ENCODE measurements at places on chromosomes 2 and 18.

- DNase-seq: no peak
Measured at GRCh38 chr18:10197097-10197496, 257.3 kb upstream of the APCDD1 start.

DNA sequence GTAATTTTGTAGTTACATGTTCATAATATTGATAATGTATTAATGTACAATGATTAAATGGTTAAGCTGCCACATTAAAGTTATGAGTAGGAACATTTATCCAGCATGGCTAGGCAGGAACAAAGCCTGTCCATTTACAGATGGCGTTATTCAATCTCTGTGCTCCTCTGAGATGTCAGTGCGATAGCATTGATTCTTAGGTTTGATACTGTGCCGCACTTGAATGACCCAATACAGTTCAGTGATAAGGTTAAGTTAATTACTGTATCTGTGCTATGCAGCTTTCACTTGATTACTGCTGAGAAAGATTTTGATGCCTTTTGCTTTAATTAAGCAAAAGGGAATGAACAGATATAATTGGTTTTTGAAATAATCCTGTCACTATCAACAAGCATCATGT, 111.8 kb downstream of the ZNF407 start:
- no peak for DNase-seq

- DNase-seq: no peak
Measured at GRCh38 chr18:54607213-54608027, 16.4 kb downstream of the DYNAP start.

DNA sequence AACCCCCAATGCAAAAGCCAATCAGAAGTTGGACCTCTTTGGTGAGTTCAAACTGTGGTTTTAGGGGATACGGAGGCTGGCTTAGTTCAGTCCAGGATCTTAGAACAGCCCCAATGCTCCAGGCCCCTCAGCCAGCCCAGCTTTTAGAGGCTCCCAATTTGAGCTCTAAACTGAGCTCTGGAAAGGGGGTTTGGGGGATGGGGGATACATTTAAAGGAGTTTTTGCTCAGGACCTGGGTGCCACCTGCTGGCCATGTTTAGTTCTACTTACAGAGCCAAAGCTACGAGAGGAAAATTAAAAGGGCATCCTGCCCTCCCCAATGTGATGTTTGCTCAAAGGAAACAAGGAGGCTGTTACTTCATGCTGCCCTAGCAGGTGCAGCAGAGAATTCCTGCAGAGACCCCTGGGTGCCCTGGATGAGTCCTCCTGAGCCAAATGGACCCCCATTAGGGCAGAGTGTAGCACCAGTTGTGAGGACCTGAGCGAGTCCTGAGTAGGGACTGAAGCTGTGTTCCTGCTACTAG, 15.9 kb upstream of the TMEM214 start:
- peak; percentile 31 for DNase-seq

- DNase-seq: no peak
Measured at GRCh38 chr2:19369341-19369955, 11.0 kb upstream of the OSR1 start.

DNA sequence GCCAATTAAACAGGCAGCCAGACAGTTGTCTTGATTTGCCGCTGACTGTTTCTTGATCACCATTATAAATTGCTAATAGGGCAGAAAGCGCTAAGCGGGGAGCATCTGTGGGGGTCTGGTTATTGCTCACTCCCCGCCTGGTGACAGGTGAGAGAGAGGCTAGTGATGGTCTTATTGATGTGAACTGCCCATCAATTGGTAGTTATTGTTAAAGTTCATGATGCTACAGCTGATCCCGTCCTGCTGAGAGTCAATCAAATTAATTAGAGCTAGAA, 148.5 kb downstream of the LNPK start:
- no peak for DNase-seq

DNA sequence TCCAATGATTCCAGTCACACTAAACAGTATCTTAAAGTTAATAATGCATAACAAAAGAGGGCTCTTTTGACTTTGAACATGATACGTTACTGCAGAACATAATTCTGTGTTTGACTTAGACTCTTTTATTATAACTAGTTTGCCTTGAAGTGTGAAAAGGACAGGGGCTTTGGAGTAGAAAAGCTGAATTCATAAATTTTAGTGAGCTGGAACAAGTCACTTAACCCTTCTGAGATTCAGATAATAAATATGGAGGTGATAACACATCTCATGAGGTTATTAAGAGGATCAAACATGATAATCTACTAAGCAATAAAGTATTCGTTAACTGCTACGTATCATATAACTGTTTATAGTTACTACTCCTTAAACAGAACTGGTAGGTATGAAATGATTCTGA, 44.7 kb upstream of the FLACC1 start:
- DNase-seq: no peak

- no peak for DNase-seq
Measured at GRCh38 chr2:66555091-66555490, 120.2 kb downstream of the MEIS1 start.

DNA sequence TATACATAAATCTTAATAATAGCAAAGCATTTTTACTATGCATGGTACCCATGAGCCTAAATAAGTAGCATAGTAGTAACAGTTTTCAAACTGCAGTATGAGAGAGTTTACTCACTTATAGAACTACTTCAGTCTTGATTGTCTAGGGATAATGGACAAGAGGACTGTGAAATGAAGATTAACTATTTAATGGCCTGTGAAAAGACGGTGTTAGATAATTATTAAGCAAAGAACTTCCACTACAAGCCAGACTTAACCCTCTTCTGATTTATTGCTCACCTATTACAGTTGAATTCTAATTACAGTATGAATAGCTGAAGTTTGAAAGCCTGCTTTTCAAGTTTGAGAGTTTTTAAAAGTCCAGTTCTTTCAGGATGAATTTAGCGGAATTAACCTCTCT, 18.9 kb downstream of the PIK3C3 start:
- no peak for DNase-seq

- no peak for DNase-seq
Measured at GRCh38 chr18:3688690-3689089, 238.7 kb downstream of the TGIF1 start.

DNA sequence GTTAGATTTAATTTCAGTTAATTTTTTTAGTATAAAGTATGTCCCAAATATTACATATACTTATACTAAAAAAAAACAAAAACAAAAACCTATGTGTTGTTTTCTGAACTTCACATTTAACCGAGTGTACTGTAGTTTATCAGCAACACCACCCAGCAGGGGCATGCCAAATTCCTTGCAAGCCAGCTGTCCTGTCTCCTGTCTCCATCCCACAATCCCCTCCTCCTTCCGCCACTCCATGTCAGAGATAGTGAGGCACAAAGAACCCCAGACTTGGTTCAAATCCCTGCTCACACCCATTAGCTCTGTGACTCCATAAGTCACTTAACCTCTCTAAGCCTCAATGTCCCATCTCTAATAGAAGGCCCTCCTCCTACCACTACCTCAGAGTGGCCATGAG, 9.4 kb downstream of the CHST10 start:
- DNase-seq: no peak

DNA sequence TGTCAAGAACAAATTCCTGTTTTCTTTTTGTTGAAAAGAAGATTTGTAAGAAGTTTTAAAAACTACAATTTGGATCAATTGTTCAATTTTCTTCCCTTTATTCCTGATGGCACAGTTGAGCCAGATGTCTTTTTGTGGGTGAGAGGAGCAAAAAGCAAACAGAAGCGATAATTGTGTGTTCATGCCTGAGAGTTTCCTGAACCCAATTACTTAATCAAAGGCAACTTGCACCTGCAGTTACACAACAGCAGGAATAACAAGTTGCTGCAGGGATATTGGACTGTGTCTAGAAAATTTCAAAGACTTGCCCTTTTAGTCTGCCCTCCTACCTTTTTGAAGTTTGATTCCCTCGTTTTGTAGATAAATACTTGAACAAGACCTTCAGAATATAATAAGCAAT, 383.6 kb downstream of the DSEL start:
- no peak for DNase-seq

DNA sequence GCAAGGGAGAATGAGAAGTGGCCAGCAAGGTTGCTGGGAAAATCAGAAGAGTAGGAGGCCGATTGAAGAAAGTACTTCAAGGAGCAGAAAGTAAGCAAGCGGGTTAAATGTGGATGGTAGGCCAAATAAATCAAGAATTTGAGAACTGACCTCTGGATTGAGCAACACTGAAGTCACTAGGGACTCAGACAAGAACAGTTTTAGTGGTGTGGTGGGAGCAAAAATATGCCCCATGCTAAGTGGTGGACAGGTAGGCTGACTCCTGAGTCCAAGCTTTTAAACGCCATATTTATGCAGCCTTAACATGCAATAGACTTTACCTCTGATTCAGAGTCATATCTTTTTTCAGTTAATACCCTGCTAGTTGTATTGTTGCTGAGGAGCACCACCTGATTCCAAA, 4.5 kb downstream of the TRABD2A start:
- no peak for DNase-seq

- no peak for DNase-seq
Measured at GRCh38 chr2:136081582-136082210, 36.3 kb downstream of the CXCR4 start.

GRCh38 chr2:86201671-86202335, 2.5 kb downstream of the MRPL35 start:
- no peak for DNase-seq

- no peak for DNase-seq
Measured at GRCh38 chr2:47405757-47406156, 2.8 kb downstream of the MSH2 start.

DNA sequence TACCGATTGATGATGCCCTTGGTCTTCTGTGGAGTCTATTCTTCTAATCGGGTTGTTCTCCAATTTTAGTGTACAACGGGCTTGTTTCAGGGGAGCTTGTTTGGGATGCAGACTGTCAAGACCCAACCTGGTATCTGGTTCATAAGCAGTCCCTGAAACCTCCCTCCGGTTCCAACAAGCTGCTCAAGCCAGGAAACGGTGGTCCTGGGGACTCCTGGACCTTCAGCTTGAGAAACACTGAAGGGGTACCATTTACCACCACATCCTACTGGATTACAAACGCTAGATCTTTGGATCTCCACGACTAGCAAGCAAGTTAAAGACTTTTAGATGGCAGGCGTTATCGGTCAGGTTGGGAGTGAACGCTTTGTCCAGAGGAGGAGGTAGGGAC, 2.0 kb downstream of the BCL2 start:
- no peak for DNase-seq

GRCh38 chr2:18123577-18123976, 245.1 kb downstream of the KCNS3 start:
- DNase-seq: no peak

- no peak for DNase-seq
Measured at GRCh38 chr18:40532046-40532445, 1423.0 kb upstream of the PIK3C3 start.

DNA sequence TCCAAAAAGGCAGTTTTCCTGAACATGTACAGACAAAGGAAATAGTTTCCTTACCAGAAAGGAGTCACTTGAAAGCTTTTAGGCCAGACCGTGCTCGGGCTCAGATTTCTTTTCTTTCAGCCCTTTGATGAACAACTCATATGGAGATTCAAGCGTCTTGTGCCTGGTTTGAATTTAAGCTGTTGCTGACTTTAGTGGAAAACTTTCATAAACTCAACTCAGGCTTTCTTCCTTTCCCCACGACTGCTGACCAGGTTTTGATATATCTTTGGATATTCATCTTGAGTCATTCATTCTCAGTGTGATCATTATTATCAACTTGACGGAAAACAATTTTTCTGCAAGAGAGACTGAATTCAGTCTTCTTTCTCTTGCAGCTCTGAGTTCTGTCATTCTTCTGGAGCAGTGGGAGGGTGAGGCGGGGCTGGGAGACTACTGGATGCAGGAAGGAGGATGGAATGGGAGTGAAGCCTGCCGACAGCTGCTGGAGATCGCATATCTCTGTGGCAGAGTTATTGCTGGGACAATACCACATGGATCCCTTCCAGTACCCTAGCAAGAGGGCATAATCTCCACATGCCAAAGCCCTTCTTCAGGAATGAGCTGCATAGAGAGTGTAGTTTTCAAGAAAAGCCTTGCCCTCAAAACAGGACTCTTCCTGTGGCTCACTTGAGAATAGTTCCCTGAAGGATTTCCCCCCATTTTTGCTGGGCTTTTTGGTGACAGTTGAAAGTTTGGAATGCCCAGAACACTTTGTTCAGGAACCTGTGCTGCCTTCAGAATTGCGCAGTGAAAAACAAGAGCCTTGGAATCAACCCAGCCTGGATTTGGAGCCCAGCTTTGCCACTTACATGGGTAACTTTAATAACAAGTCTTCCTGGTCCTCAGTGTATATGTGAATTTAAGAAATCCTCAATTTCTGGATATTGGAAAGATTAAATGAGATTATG, 364.4 kb downstream of the ZNF521 start:
- peak; percentile 33 for DNase-seq

- no peak for DNase-seq
Measured at GRCh38 chr2:1696472-1696871, 47.8 kb downstream of the PXDN start.

- DNase-seq: no peak
Measured at GRCh38 chr2:3299130-3299529, 78.5 kb downstream of the EIPR1 start.

GRCh38 chr18:54679318-54680149, 88.5 kb downstream of the DYNAP start:
- no peak for DNase-seq

GRCh38 chr2:138113871-138114525, 149.7 kb downstream of the HNMT start:
- DNase-seq: no peak

- DNase-seq: no peak
Measured at GRCh38 chr2:54020793-54021414, 50.1 kb upstream of the PSME4 start.

DNA sequence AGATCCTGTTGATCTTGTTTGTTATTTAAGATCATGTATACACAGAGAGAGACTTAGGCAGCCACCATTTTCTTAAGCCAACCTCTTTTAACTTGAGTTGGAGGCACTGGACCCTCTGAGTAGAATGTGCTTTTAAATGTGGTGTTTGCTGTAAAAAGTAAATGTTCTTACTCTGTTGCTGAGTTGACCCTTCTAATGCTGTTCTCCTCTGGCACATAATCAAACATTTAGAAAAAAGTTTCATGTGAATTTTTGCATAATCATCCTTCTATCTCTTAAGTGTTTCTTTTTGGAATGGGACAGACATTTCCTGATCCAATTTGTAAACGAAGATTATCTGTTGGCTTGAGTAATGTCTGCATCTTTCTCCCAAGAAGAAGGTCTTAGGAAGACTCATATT, 255.1 kb upstream of the ETAA1 start:
- no peak for DNase-seq

DNA sequence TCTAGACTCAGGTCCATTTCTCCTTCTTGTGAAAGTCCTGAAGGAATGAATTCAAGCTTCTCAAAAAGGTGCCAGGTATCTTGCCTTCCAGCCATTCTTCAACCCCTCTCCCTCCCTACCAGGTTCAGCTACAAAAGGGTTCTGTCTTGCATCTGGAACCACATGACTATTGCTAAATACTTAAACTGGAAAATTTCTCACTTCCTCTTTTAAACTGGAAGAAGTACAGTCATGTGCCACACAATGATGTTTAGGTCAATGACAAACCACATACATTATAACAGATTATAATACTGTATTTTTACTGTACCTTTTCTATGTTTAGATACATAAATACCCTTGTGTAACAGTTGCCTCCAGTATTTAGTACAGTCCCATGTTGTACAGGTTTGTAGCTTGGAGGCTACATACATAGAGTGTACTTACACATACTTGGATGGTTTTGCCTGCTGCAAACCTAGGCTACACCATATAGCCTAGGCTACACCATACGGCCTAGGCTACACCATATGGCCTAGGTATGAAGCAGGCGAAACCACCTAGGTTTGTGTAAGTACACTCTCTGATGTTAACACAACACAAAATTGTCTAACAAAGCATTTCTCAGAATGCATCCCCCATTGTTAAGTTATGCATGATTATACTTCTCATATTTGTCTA, 142.0 kb upstream of the DNMT3A start:
- no peak for DNase-seq
